ENCODE measurements at places on chromosomes 13 and 19.

DNA sequence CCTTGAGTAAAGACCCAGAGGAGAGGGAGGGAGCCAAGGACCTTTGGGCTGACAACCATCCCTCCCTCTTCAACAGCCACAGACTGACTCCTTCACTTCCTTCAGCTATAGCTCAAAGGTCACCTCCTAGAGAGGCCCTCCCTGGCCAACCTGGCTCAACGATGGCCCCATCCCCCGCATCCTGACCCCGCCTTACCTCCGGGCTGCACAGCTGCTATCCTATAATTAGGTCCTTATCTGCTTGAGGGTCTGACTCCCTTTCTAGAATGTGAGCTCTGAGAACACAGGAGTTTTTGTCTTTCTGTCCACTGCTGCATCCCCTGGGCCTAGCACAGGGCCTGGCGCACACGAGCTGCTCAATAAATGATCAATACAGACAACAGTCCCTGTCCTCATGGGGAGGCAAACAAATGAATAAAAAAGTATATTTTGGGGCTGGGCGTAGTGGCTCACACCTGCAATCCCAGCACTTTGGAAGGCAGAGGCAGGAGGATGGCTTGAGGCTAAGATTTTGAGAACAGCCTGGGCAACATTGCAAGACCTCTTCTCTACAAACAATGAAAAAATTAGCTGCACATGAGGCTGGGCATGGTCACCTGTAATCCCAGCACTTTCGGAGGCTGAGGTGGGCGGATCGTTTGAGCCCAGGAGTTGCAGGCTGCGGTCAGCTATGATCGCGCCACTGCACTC, 6.6 kb upstream of the LGALS4 start:
- no peak for DNase-seq

- DNase-seq: no peak
These were observed 303.5 kb downstream of the TBC1D4 start for GRCh38 chr13:75178436-75178835.

GRCh38 chr19:42018503-42019193, 24.6 kb upstream of the ATP1A3 start:
- DNase-seq: no peak

GRCh38 chr13:79740991-79741390, 260.0 kb downstream of the NDFIP2 start:
- DNase-seq: peak; percentile 8

- no peak for DNase-seq
These were observed 1.7 kb downstream of the ITM2B start for GRCh38 chr13:48234566-48235340.

DNA sequence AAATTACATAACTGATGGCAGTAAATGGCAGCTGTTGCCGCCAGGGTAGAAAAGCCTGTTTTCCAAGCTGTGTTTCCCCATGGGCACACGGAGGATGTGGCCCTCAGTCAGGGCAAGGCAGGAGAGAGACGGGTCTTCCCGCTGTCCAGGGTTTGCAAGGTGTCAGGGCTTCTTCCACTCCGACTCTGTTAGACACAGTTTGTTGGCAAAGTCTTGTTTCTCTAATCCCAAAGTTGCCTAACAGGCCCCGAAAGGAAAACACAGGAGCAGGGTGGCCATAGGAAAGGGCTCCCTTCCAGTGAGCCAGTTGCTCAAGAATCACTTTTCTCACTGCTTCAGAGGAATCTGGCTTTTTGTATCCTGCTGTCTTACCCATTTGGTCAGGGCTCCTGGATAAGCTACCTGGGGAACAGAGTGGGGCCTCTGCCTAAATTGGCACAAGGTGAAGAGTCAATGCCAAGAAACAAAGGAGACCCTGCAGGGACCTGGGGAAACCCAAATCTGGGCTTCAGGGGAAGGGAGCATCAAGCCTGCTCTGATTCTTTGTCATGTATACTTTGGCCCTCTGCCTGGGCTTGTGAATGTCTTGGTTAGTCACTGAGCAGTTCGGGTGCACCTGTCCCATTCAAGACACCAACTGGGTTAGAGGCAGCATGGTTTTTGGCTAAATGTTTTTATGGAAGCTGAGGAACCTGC, 29.0 kb upstream of the CXCL17 start:
- DNase-seq: no peak

DNA sequence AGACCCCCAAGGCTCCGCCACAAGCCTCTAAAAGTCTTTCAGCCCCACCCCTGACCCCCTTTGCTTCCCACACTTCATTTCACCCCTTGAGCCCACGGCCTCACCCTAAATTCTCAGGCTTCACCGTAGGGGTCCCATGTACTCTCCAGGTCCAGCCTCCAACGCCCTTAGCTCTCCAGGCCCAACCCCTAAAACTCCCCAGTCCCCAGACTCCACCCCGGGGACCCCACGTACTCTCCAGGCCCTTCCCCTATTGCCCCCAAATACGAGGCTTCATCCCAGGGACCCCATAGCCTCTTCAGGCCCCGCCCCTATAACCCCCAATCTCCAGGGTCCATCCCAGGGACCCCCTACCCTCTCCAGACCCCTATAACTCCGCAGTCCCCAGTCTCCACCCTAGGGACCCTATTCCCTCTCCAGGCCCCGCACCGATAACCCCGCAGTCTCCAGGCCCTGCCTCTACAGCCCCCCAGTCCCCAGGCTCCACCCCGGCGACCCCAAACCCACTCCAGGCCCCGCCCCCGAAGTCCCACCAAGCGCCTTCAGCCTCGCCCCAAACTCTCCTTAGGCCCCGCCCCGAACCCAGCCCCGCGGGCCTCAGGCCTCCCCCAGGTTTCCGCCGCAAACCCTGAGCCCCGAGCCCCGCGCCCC, 619 bp downstream of the MED16 start:
- DNase-seq: no peak

- no peak for DNase-seq
These were observed 32.1 kb downstream of the SMAD9 start for GRCh38 chr13:36887758-36888521.

DNA sequence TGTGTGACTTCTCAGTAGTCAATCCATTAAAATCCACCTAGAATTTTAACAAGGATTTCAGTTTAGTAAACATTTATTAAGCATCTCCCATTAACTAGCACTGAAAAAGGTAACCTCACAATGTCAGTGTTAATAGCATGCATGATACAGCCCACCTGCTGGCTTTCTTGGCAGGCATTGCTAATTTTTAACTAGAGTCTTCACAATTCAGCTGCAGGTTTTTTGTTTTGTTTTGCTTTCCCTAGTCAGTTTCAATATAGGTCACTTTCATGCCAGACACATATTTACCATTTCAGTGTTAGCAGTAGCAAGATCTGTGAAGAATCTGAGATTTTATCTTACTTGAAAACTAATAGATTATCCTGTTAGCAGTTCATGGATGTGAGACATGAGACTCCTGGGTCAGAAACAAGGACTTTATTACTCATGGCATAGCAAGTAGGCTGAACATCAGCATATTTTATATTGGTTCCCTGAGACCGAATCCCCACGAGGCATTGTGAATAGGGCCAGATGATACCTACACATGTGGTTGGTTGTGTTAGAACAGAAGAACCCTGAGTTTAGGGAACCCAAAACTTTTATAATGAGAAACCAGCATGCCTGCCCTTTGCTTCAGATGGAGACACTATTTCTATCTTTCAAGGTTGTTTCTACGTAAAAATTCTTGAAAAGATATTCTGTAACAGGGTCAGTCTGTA, 198.0 kb upstream of the HTR2A start:
- DNase-seq: no peak

- DNase-seq: no peak
These were observed 742.2 kb upstream of the SLITRK6 start for GRCh38 chr13:86541461-86541860.

DNA sequence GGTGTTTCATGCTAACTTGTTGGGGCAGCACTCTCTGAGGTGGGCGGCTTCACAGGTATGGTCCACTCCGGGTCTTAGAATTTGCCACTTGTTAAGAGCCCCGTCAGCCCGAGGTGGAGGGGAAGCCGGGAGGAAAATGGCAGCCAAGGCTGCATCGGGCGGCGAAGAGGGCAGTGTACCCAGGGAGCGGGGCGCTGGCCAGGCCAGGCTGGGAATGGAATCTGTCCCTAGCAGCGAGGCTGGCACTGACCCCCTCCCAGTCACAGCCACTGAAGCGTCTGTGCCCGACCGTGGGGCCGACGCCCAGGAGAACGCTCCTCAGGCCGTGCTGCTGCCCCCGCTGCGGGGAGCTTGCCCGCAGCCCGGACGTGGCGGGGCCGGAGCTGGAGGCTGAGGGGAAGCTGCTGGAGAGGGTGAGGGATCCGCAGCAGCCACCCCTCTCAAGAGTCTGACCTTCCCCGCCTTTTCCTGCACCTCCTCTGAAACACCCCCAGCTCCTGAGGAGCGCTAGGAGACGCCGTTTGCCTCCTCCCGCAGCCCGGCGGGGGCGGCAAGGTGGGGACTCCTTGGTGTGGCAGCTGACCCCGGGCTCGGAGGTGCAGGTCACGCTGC, 313.8 kb upstream of the SPRY2 start:
- DNase-seq: no peak

GRCh38 chr19:8204961-8205360, 4.2 kb upstream of the CERS4 start:
- DNase-seq: no peak

- peak; percentile 45 for DNase-seq
These were observed 96.6 kb downstream of the SIPA1L3 start for GRCh38 chr19:38003438-38004185.

DNA sequence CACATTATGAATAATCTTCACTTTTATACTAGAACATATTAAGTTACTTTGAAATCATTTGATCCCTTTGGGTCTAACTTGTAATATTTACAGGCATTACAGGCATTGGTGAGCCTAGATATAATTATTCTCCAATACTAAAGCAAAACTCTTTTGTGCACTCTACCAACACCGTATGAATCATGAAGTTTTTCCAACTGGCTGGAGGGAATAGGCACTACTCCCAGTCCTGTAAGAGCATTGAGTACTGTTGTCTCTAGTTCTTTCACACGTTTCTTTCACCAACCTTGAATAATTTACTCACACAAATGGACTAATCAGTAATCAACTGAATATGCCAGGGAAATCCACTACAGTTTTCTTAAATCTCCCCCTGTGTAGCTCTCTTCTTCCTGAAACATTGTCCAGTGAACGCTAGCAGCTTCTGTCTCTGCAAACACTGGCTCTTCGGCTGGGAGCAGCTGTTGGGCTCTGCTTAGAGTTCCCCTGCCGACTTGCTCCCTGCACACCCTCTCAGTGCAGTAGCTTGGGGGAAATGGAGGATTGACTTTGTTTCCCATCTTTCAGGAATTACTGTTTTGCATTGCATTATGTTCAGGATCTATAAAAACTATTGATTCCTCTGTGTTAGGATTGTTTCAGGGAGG, 476.7 kb downstream of the RFC3 start:
- DNase-seq: no peak

DNA sequence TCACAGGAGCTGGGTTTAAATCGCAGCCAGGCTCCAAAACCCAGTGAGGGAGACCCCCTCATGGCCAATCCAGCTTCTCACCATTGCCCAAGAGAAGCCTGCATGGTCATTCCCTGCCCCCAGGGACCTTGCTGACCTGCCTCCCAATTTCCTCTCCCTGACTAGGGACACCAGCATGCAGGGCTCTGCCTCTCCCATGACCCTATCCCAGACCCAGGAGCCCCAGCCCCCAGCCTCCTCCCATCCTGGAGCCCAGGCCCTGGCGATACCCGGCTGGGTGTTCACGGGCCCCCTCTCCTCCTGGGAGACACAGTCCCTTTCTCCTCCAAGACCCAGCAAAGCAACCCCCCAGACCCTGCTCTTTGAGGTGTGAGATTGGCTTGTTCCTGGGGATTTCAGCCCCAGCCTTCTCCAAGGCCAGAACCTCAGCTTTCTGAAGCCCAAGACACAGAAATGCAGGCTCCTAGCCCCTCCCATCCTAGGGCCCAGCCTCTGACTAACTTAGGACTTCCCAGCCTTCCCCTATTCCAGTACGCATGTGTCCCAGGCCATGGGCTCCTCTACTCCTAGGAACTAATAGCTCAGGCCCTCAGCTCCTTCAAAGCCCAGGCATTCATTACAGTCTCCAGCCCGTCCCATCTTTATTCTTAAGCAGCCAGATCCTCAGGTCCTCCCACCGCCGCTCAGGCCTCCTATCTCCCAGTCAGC, 1.1 kb downstream of the GYS1 start:
- DNase-seq: peak; percentile 75

GRCh38 chr13:105598529-105598928, 936.9 kb downstream of the EFNB2 start:
- no peak for DNase-seq

GRCh38 chr13:46759846-46760245, 37.1 kb downstream of the ESD start:
- no peak for DNase-seq

GRCh38 chr13:31208559-31209122, 8.9 kb downstream of the B3GLCT start:
- DNase-seq: no peak

DNA sequence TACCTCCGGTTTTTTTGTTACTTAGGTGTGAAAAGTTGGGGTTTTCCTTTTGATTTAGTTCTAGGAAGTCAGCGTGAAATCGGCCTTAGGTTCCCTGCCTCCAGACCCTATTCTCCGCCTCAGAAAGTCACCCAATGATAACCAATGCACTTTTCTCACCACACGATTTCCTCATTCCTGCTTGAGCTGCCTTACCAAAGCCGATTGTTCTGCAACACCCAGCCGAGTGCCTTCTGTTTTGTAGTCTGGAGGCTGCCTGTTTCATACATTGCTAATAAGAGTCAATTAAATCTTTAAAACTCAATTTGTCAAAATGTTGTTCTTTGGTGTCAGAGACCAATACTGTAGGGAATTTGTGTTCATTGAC, 39.7 kb downstream of the GJA3 start:
- DNase-seq: no peak

GRCh38 chr19:35306473-35307246, 14.7 kb downstream of the MAG start:
- no peak for DNase-seq

DNA sequence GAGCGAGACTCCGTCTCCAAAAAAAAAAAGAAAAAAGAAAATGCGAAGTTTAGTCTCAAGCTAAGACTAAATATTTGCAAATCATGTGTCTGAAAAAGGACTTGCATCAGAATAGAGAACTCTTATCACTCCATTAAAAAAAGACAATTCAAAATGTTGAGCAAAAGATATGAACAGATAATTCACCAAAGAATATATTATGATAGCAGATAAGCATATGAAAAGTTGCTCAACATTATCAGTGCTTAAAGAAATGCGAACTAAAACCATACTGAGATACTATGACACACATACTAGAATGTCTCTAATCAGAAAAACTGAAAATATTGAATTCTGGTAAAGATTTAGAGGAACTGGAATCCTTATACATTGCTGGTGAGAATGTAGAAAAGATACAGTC, 38.7 kb upstream of the SACS start:
- DNase-seq: no peak

- no peak for DNase-seq
These were observed 62.5 kb upstream of the PDX1 start for GRCh38 chr13:27857282-27857681.

DNA sequence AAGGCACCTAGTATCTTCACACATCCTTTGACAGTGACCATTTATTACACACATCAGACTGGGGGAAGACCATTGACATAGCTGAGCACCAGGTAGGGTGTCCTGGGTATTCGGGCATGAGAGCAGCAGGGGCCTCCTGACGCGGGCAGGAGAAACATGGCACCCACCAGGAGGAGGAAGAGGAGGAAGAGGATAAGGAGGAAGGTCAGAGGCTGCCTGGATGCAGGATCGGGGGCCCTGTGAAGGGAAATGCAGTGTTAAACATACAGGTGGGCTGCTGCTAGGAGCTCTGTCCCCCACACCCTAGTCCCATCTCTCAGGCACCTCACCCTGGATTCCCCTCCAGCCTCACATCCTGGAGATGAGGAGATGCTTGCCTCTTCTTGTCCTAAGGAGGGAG, 5.3 kb downstream of the SYNE4 start:
- DNase-seq: no peak
